Mammary epithelial cell (primary cell): ENCODE measurements at places on chromosomes 16 and 17.

DNA sequence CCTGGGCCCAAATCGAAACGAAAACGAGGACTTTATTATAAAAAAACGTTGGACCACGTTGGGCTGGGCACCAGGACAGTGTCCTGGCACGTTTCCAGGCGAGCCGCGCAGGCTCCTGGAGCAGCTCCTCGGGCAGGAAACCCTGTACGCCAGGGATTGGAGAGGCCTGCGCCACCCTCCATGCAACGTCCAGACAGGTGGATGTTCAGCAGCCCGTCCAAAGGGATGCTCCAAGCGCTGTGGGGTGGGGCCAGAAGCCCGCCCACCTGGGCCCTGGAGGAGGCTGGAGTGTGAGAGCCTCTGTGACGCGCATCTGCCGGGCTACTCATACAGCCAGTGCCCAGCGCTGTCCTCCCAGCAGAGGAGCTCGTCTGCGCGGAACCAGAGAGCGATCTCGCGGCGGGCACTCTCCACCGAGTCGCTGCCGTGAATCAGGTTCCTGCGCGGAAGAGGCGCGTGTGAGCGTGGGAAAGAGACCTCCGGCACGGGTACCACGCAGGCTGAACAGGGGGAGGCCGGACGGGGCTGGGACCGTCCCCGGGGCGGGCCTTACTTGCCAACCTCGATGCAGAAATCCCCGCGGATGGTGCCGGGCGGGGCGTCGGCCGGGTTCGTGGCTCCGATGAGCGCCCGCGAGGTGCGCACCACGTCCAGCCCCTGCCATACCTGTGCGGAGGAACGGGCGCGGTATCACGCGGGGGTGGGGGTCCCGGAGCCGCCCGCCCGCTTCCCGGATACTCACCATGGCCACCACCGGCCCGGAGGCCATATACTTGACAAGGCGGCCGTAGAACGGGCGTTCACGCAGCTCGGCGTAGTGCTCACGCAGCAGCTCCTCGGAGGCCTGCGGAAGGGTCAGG is 785 bp downstream of the NME3 start:
- DNase-seq: no peak

- DNase-seq: no peak
Measured at GRCh38 chr16:1428511-1428910, 2.4 kb upstream of the PERCC1 start.

DNA sequence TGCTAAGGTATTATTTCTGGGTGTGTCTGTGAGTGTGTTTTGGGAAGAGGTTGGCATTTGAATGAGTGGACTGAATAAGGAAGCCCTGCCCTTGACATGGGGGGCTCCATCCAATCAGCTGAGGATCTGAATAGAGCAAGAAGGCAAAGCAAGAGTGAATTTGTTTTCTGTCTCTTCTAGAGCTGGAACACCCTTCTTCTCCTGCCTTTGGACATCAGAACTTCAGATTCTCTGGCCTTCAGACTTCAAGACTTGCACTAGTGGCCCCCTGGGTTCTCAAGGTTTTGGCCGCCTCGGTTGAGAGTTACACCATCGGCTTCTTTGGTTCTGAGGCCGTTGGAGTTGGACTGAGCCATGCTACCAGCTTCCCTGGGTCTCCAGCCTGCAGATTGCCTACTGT is 448.6 kb downstream of the SHISA9 start:
- no peak for DNase-seq

- no peak for DNase-seq
Measured at GRCh38 chr16:19524356-19524615, 544 bp downstream of the CCP110 start.

- DNase-seq: peak; percentile 85
Measured at GRCh38 chr16:83513008-83513755, 294.6 kb upstream of the HSBP1 start.

DNA sequence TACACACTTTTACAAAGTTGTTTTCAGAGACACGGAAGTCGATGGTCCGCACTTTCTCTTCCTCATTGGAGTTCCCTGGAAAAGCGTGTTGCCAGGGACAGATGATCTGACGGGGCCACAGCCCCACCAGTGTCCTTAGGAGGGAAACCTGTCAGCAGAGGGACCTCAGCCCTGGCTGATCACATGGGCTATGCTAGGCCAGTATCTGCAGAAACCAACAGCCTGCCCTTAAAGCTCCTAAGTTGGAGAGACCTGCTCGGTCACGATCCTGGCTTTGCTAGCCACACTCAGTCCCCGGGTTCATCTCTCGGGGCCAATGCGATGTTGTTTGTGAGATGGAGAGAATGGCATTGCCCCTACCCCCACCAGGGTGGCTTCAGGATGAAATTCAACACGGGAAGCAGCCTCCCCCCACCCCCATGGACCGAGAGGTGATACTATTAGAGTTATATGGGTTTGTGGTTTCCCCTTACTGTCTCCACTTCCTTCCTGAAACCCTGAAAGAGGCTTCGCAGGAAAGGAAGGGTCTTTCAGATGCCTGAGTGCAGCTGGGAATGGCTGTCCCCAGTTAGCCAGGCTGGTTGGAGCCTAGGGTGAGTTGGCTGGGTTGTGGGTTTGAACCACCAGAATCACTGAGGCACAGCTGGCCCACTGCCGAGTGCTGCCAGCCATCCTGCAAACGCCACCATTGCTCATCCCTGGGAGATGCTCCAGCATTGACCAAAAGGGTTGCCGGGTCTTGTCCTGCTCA is 16.6 kb downstream of the RMI2 start:
- no peak for DNase-seq

DNA sequence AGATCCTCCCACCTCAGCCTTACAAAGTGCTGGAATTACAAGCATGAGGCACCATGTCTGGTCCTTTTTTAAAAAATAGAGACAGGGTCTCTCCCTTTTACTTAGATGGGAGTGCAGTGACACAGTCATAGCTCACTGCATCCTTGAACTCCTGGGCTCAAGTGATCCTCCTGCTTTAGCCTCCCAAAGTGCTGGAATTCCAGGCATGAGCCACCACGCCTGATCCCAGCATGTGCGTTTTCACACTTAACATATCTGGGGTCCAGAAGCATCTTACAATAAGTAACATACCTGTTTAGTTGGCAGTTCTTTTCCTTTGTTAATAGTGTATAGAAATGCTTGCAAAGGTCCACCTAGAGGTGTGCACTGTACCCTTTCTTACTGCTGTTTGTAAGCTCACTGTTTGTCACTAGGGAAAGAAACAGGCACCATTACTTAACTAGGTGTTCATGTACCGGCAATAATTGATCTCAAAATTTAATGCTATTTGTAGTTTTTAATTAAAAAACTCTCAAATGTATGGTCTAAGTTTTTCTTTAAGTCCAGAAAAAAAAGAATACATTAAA is 221.7 kb downstream of the RPTOR start:
- DNase-seq: no peak

GRCh38 chr16:23597003-23597756 is 1.1 kb upstream of the NDUFAB1 start:
- DNase-seq: no peak

DNA sequence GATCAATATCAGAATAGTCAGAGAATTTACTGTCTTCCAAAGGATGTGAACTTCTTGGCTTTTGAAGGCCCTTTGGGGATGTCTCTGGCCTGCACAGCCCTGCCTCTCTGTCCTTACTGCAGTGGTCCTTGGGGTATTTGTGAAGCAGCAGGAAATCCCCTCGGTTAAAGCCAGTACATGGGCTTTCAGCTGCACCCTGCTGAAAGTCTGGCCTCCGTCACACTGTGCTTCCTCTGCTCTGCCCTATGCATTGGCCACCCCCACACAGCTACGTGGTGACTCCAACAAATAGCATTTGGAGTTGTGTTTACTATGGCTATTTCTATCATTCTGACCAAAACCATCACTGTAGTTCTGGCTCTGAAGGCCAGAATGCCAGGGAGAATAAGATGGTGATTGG is 21.2 kb downstream of the SYCE1L start:
- DNase-seq: no peak

GRCh38 chr17:21165922-21166594 is 39.3 kb downstream of the DHRS7B start:
- DNase-seq: no peak

GRCh38 chr17:56773124-56773523 is 60.6 kb downstream of the C17orf67 start:
- DNase-seq: no peak

DNA sequence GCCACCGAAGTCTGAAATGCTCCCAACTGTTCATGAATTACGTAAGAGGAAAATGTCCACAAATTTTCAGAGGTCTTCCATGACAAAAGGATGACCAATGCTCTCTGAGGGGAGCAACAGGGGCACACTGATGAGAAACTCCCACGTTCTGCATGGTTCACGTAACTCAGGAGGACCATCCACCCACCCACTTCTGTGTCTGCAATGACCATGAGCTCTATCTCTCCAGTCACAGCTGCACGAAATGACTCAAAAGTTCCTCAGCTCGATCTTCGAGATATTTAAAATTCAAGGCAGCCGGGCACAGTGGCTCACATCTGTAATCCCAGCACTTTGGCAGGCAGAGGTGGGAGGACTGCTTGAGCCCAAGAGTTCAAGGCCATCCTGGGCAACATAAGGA is 15.8 kb downstream of the WDR45B start:
- DNase-seq: no peak

DNA sequence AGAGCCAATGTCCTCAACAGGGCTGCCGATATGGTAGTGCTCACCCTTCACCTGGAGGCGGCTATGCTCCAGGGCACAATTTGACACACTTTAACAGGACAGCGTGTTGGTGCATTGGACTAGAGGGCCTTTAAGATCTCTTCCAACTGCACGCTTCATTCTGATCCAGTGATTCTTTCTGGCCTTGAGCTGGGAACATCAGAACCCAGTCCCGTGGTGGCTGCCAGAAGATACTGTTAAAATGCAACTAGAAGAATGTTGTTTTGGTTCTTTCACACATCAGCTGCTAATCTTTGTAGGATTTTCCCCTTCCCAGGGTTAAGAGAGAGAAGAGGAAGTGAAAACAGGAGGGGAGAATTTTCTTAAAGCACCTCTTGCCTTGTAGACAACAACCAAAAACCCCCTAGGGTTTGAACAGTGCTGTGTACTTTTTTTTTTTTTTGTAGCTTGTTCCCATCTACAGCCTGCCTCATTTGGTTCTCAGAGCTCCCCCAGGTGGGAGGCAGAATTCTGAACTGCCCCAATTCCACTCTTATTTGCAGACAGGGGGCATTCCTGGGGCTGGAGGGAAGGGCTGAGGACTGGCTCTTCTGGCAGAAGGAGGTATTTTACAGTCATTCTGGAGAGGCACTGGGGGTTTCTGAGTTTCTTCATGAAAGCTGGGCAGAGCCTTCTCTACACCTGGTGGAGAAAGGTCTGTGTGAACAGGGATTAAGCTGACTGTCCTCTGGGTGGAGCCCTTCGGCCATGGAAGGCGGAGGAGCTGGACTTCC is 32.4 kb downstream of the SMARCE1 start:
- peak; percentile 67 for DNase-seq

- DNase-seq: peak; percentile 8
Measured at GRCh38 chr17:33779234-33779591, 475.9 kb upstream of the CCL2 start.

DNA sequence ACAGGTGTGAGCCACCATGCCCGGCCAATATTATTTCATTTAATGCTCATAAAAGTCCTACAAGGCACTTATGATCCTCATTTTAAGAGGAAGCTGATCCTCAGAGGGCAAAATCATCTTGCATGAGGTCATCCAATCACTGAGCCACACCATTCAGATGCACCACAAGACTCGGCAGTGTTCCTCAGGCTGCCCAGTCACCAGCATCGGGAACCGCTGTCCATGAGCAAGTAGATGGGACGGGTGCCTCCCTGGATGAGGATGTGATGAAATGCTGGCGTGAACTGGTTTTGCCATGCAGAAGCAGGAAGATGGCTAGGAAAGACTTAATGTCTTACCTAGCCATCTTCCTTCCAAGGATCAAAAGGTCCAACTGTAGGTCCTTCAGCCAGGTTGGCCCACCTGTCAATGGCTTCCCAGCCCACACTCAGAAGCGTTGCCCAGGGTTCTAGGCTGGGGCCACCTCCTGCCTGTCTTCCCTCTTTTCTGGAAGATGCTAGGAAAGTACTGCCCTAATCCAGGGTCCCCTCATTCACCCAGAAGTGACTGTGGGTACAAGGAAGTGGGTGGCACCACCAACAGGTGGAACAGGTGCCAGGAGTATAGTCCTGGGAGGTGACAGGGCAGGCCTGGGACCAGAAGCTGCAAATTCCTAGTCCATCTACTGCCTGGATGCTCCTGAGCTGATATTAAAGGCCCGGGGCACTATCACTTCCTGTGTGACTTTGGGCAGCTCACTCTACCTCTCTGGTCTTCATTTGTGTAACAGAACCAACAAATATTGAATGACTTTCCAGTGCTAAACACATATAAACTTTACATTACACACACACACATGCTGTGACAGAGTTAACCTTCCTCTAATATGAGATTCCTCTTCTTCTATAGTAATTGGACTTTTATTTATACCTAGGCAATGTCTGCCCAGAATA is 32.2 kb upstream of the CRYBA1 start:
- no peak for DNase-seq

DNA sequence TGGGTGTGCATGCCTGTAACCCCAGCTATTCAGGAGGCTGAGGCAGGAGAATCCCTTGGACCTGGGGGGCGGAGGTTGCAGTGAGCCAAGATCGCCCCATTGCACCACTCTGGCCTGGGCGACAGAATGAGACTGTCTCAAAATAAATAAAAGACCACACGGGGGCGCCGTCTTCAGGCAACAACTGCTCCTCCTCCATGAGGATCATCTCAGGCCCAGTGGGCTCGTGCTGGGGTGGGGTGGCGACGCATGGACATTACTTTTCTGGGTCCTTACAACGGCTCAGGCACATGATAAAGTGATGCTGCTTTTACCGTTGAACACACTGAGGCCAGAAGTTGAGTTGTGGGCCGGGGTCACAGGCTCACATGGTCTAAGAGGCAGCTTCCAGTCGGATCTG is 56.2 kb downstream of the PRMT7 start:
- DNase-seq: no peak

DNA sequence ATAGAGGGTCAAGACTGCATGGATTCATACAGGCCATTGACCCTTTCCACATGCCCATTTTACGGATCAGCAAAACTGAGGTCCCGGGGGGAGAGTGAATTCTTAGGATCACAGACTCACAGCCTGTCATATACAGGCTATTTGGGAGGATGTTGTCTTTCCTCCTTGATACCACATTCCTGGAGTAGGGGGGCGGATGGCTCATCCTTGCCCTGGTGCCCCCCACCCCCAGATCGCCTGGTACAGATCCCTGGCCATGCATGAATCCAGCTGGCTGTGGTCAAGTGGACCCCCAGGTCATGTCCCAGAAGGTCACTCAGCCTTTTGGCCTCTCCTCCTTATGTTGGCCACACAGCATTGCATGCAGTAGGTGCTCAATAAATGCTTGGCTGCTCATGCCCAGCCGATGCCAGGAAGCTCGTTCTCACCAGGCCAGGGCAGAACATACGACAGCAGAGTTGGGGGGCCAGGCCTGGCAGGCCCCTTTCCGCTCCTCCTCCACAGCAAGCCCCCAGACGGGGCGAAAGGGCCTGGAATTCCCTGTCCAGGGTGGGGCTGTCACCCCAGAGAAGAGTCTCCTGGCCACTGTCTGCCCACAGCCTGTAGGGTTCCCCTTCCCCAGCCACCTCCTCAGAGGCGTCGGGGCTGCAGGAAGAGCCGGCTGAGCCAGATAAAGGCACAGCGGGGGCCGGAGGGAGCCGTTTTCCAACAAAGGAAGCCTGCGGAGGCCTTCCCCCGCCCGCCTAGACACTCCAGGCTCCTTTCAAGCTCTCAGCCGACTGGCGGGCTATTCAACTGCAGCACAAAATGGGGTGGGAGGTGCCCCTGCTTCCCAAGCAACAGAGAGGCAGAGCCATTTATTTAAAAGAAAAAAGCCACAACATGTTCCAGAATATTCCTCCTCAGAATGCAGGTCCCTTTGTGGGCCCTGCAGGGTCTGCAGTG is 215.7 kb upstream of the CIBAR2 start:
- no peak for DNase-seq
